ENCODE measurements at places on chromosomes 7 and 10.
A peak's percentile ranks its signal among the peaks of the same experiment; 100 is the strongest.

DNA sequence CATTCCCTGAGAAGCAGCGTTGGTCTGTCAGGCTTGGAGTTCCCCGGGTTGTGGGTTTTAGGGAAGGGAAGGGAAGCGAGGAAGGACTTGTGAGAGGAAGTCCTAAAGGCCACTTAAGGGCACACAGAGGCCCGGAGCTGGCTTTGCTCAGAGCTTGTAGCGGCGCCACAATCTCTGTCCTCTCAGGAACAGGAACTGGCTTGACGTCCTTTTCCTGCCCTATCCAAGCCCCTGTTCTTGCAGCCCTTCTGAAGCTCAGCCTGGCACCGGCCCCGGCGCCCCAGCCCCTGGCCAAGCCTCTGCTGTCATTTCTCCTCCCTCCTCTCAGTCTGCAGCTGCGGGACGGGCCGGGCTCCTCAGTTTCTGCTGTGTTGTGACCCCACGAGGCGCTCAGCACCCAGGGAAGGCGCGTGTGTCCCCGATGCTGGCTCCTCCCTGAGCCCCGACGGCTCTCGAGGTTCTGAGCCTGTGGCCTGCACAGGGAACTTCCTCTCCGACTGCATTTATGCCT lies at the start of gene GIMAP8:
TSS of gene GIMAP8 (plus strand) at position 140 of the 511 bp plus-strand sequence. CDS start 16,069 bp downstream, outside the sequence.
- peak; percentile 73 for DNase-seq

- no peak for DNase-seq
Measured at GRCh38 chr10:61159253-61159652, 215.3 kb upstream of the RHOBTB1 start.

DNA sequence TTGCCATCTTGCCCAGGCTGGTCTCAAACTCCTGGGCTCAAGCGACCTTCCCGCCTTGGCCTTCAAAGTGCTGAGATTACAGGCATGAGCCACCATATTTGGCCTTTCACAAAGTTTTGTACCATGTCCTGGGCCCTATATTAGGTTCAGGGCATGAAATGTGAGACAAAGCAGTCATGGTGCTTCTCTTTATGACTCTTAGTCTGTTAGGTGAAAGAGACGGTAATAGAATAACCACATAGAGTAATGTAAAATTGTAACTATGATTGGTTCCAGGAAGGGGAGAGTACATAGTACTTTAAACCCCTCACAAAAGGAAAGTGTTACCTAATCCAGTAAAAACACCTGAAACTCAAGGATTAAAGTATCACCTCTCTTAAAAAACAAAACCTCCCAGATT lies 144.7 kb downstream of the SPAG6 start:
- no peak for DNase-seq

DNA sequence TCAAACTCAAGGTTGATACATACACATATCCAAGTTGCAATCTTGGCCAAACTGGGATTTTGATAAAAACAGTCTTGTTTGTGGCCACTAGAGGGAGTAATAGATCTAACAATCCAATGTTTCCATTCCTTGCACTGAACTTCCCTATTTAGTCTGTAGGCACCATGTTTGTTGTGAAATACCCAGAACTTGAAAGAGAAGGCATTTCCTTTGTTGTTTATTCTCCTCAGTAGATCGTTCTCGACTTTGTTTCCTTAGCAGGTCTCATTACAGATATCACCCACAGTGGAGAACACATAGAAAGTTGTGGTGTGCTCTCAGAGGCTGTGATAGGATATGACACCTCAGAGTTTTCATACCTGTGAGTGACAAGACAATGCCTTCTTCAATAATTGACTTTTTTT lies 70.3 kb upstream of the MXI1 start:
- DNase-seq = peak; percentile 89
